ENCODE measurements at places on chromosomes 1 and 21.

DNA sequence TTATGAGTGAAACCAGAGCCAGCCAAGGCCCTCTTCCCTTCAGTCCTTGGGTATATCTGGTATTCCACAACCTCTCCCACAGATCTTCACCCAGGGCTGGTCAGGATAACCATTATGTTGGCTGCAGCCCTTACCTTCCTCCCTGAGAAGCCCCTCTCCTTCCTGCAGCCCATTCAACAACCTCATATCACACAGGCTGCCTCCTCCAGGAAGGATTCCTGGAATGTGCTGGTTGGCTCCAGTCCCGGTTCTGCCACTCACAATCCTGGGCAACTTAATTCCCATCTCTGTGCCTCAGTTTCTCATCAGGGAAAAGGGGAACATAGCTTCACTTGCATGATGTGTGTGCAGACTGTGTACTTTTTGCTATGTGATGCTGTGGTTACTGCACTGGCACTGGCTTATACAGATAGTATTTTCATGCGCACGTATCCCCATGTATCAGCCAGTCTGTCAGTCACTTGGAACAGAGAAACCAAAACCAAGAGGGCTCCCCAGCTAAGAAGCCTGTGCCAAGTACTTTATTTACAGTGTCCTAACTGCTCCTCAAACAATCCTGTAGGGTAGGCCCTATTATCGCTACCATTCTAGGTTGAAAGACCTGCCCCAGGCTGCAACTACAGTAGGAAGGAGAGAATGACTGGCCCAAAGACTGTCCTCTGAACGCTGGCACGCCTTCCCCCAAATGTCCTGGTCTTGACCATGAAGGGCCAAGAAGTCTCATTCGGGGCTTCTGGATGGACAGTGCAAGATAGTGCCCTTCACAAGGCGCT, 39.9 kb upstream of the PPP1R15B start:
- no peak for DNase-seq

DNA sequence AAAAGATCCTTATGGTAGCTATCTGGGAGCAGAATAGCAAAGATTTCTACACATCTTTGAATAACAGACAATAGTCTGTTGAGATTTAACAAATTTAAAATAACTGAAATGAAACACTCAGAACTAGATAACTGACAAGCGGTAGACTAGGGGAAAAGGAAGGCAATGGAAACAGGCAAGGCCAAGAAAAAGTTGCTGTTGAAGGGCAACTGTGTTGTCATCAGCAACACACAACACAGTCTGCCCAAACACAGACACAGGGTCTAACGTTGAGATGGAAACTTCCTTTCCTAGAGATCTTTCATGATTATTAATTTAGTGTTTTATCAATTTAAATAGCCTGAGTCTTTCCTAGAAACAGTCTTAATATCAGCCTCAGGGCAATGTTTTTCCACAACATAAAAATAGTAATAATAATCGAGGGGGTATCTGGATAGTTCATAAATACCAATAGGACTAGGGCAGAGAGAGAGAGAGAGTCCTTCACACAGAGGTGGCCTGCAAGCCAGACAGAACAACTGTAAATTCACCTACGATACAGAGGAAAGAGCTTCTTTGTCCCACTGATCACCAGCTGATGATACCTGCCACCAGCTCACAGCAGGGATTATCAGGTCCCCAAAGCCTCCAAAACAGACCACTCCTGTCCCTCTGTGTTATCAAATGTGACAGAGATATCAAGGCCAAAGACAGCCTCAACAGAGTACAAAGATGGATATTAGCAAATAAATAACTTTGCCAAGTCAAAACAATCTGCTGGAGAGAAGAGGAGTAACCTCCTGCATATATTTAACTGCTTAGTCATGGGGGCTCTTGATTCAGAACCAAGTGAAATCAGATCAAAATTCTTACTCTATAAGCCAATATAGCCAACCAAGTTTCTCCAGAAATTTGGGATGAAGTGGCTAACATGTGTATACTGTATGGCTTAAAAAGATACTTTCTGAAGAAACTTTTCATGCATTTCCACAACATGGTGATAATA, 245.3 kb downstream of the SLC45A1 start:
- no peak for DNase-seq

- DNase-seq = no peak
Measured at GRCh38 chr1:173405834-173406233, 71.3 kb upstream of the PRDX6 start.

DNA sequence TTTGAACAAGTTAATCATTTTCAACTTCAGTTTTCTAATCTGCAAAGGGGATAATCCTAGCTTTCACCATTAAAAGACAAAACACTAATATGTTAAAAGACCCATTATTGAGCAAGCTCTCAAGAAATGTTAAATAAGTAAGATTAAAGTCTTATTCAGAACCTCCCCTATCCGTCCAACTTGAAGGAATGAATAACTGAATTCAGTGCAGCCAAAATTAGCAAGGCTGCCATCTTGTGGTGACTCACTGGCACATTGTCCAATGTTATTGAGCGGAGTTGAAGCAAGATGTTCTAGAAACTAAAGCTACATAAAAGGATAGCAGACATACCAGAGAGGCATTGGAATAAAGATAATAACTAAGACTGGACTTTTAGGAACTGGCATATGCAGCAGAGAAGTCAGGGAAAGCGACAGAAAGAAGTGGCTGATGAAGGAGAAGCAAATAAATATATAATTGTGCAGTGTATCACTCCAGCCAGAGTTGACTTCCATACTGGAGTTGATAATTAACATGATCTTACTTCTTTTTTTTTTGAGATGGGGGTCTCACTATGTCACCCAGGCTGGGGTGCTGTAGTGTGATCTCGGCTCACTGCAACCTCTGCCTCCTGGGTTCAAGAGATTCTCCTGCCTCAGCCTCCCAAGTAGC, 8.2 kb upstream of the CAP1 start:
- DNase-seq = peak; percentile 61

DNA sequence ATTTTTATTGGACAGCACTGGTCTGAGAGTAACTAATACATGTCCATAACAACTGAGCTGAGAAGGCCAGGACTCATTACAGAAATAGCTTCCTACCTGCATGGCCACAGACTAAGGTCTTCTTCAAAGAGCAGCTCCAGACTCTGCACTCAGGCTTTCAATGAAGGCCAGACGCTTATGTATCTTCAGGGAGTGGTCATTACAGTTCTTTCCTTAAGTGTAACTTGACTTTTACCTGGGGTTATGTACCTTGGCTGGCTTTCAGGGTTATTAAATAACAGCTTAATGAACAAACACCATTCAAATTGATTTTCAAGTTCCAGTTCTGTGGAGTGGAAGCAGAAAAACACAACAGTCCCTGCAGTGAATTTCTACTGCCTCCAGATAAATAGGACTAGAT, 23.8 kb upstream of the SLC22A15 start:
- DNase-seq = no peak

DNA sequence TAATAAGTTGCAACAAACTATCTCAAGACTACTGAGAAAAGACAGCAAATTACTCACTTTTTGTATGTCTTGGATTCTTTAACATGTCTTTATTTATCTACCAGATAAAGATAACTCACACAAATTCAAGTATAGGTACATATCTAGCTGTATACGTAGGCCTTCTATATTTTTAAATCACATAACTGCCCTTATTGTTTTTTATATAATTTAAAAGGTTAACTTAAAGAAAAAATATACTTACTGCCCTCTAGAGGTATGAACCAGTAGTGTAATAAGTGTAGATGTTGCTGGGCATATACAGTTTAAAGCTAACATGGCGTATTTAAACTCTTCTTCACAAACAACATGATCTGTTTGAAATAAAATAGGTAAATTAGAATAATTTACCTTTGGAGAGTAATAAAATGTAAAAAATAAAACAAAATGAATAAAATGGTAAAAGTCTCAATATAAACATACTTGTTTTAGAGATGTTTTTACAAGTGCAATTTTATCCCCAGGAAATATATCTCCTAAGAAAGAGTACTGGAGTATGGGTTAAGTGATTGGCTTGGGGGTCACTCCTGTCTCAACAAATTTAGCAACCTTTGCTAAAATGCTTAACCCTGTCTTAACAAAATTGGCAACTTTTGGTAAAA, 235.2 kb downstream of the KCNT2 start:
- DNase-seq = no peak

- no peak for DNase-seq
Measured at GRCh38 chr1:184299406-184299790, 87.4 kb upstream of the C1orf21 start.

DNA sequence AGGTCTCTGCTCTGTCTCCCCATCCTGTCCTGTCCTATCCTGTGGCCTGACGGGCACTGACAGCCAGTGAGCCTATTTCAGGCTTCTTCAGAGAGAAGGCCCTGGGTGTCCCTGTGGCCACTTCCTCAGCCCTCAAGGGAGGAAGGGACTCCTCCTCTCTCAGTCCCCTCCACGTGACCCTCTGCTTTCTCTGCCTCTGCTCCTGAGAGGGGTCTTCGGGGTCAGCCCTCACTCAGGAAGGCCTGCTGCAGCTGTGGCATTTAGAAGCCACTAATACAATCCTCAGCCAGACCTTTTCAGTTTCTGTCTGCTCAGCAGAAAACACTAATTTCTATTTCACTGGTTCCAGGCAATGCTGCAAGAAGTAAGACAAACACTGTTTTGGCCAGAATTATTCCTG, 43.6 kb upstream of the ETV3 start:
- DNase-seq = no peak

- no peak for DNase-seq
Measured at GRCh38 chr1:49356594-49356993, 579.9 kb upstream of the BEND5 start.

Data from dorsolateral prefrontal cortex (tissue), 122 donors.